Fibroblast of skin of back (primary cell): ENCODE measurements at places on chromosomes 7 and 10.
A peak's percentile ranks its signal among the peaks of the same experiment; 100 is the strongest.

DNA sequence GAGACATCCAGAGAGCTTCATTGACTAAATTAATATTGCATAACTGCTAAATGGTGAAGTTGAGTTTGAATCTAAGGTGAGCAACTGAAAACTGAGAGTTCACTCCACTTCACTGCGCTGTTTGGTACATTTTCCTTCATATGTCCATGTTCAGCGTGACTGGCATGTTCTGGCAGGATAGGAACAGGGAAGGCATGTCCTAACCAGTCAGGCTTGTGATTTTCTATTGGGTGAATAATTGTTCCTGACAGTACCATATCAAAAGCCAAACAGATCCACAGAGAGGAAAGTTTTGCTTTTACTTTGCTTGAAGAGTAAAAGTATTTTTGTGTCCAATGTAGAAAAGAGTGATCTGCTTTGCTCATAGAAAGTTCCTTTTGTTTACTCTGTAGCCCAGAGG is 53.2 kb downstream of the WDFY4 start:
- no peak for DNase-seq

- DNase-seq = no peak
Observed at GRCh38 chr7:101222275-101222830, 4.4 kb downstream of the ZNHIT1 start.

GRCh38 chr7:156609010-156609877 is 31.3 kb upstream of the RNF32 start:
- no peak for DNase-seq

DNA sequence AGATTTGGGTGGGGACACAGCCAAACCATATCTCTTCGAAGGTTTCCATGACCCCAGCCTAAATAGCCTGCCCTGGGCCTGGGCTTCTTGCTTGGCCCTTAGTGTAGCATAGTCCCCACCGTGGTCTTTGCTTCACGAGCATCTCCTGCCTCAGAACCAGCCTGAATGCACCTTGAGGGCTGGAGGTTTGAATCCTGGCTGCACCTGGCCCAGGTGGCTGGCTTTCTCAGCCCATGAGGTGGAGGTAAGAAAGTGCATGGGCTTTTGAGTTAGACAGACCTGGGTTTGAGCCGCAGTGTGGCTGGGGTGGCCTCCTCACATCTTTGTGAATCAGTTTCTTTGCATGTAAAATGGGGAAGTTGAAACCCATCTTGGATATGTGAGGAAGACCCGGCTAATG is 24.2 kb upstream of the PCBD1 start:
- DNase-seq = no peak

DNA sequence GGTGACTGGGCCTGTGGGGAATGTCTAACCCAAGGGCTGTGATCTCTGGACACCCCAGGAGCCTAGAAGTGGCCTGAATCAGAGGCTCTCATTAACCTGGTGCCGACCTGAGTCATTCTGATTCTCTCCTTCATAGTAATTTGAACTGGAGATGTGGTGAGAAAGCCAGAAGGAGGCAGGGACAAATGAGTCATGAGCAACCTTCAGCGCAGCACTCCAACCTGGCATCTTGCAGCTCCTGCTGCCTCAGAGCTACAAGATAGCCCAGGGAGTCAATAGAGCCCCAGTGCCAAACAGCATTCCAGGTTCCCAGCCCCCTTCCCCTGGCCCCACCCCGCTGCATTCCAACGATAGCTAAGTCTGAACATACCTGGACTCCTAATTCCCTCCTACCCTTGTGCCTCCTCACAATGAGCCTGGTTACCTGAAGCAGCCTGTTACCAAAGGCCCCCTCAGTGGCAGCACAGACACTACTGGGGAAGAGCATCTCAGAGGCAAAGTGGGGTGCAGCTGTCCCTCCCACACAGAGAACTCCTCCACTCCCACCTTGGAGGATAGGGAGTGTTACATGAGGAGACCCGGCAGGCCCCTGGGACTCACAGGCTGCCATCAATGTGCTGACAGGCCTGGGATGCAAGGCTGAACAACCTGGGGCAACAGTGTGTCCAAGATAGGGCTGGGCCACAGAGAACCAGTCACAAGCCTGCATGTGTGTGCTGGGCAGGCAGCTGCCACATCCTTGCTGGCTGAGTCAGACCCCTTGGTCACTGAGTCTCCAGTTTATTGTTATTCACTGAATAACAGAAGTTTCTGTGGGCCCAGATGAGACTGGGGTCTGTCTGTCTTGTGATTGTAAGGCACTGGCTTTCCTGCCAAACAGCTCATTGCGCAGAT is 76.8 kb upstream of the LEP start:
- peak; percentile 69 for DNase-seq

DNA sequence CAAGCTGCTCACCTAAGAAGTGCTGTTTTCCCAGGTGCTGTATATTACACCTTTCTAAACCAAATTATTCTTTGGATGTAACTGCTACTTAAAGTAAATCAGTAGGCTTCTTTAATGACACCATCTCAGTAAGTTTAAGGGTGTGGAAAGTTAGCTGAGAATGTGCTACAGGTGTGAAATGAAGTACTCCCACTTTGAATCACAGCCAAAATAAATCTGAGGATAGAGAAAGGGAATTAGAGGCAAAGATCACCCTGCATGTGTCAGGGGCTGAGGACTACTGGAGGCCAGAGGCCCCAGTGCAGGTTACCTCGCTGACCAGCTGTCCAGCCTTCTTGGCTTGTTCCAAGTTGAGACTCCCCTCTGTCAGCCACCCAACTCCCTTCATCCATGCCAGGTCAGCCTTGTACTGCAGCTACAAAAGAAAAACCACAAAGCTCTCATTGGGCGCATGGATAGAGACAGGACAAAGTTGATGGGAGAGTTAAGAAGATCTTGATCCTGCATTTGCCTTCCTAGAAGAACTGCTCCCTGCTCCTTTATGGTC is 35.2 kb downstream of the NRAP start:
- DNase-seq = no peak
